ENCODE measurements at places on chromosomes 7 and 10.

DNA sequence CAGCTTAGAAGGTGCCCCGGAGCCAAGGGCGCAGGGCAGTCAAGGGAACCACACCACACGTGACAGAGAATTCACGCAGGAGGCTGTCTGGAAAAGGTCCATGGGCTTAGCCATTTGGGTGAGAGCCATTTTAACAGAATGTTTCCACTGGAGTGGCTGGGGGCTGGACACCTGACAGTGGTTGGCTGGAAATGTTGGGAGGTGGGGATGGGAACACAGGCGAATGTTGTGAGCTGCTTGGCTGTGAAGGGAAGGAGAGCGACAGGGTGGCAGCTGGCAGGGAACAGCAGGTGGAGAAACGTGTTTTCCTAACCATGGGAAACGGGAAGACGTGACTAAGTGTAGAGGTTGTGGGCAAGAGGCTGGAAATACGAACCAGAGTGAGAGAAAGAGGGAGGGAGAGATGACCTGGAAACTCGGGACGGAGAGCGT, 100.5 kb upstream of the ZNF32 start:
- DNase-seq, result no peak

- no peak for DNase-seq
Observed at GRCh38 chr7:20778063-20778721, 8.5 kb downstream of the SP8 start.

- no peak for DNase-seq
Observed at GRCh38 chr7:22146961-22147512, 201.3 kb upstream of the CDCA7L start.

- peak; percentile 90 for DNase-seq
Observed at GRCh38 chr7:98400542-98401340, at the start of gene BAIAP2L1. Gene BAIAP2L1, minus strand, starts transcription at chr7:98401090. Its CDS starts 238 bp downstream, at chr7:98400852.

GRCh38 chr7:131016230-131016629, 282.2 kb upstream of the KLF14 start:
- no peak for DNase-seq

DNA sequence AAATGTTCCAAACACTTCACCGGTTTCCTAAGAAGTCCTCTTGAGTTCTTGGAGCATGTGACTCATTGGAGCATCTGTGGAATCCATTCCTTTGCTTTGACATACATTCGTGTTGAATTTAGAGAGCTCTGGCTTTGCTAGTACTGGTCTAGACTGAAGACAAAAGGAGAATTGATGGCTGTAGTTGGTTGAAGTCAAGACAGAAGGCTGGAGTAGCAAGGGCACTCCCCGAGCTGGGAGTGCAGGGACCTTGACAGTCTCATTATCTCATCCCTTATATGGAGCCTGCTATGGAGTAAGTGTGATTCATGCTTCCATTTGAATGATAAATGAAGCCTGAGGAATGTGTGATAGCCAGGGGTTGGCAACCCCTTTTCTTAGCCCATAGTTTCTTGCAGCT, 1249.1 kb downstream of the TYW1 start:
- no peak for DNase-seq

GRCh38 chr10:30747633-30748032, 118.1 kb upstream of the LYZL2 start:
- DNase-seq, result peak; percentile 51

DNA sequence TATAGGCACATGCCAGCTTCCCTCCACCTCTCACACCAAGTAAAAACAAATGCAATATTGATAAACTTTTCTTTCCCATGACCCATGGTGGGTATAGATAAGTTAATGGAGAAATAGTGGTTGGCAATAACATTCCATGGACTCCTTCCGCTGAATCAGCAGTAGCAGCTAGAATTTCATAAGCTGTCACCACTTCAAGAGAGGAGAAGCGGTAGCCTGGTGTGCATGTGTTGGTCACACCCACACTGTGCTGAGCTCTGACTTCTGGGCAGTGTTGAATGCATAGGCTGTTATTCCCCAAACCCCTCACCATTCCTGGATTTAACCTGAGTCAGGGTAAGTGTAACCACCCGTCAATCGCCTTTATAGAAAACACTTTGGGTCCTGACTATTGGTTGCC, 32.5 kb upstream of the BMPER start:
- DNase-seq, result no peak

DNA sequence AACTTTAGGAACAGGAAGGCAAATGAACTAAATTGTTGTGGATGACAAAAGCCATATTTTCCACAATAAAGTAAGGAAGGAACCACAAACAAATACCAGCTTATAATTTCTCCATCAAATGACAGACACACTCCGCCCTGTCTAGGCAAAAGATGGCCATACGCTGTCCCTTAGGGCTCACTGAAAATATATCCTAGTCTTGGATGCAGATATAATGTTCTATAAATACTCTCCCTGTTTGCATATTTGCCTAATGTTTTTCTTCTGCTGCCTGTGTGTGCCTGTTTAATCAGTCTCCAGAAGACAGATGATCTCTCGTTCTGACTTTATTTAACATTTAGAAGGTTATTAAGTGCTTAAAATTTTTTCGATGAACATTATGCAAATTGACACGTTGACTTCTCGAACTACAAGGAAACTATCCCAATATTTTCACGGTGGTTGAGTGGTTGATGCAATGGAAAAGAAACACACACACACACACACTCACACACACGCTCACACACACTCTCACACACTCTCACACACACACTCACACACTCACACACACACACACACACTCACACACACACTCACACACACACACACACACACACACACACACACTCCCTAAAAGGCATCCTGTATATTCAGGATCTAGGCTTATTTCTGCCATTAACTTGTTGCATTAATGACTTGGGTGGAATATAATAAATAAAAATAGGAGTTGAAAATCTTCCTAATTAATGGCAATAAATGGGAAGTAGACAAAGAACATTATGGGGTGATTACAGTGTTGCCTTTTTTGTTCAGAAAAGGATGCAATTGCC, 297.1 kb downstream of the PRPF18 start:
- no peak for DNase-seq

DNA sequence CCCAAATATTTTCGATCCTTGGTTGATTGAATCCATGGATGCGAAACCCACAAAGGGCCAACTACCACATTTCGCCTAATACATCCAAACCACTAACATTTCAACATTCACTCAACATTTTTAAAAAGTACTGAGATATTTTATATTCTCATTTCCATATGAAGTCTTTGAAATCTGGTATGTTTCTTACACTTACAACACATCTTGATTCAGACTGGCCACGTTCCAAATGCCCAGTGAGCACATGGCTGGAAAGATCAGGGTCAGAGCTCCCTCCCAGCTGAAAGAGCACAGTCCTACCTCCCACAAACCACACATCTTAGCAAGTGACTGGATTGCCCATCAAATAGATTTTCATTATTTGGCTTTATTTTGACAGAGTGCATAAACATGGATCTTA, 18.9 kb downstream of the NCAPG2 start:
- no peak for DNase-seq

DNA sequence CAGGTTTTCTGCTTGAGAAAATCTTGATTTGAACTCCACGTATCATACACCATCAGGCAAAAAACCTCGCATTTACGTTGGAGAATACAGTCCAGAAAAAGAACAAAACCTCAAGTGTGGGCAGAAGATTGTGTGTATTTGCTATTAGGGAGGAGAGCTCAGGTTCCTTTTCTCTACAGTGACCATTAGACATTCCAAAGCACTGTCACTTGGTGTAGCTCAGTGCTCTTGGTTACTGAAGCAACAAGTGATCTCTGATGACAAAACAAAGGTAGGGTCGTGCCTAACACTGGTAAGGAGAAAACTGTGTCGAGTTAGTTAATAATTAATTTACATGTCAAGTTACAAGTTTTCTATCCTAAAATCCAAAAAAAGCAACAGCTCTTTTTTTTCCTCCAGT, 72.6 kb downstream of the C1GALT1 start:
- no peak for DNase-seq

DNA sequence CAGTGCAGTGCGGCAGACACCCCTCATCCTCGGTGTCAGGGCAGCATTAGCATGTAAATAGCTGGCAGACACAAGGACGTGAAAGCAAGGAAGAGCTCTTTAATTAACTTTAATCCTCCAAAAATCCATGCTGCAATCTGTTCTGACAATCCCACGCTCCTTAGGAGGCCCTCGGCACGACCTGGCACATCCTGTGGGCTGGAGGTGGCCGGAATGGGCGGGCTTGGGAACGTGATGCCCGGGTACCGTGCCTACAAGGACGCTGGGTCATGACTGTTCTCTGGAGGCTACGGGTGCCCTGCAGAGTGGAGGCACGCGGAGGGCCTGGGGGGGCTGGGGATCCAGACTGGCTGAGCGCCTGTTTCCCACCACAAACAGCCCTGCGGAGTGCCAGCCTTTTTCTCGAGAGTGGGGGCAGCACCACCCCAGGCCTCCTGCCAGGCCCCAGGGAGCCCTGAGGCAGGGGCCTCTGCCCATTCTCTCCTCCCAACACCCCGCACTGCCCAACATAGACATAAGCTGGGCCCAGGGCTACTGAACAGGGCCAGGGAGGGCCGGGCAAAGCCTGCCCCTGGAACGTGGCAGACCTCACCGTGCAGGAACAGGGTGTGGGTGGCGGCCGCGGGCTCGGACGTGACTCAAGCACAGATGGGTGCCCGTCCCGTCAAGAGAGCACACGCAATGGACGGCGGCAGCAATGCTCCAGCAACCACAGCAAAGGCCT, 189.3 kb downstream of the MAD1L1 start:
- no peak for DNase-seq

- DNase-seq, result no peak
Observed at GRCh38 chr7:116455499-116455898, 44.0 kb upstream of the CAV2 start.

DNA sequence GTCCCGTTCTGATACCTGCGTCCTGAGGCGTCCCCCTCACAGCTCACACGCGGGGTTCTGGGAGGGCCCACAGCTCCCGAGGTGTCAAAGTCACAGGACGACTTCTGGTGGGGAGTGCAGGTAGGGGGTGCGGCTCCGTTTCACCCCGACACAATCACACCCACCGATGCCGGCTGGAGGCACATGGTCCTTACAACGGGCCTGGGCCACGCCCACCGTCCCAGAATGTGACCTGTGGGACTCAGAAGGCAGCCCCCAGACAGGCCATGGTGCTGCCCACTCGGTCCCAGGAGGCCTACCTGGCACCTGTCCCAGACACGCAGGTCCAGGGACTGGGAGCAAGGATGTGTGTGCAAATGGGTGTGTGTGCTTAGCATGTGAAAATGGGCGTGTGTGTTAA, 86.0 kb downstream of the UNCX start:
- no peak for DNase-seq

DNA sequence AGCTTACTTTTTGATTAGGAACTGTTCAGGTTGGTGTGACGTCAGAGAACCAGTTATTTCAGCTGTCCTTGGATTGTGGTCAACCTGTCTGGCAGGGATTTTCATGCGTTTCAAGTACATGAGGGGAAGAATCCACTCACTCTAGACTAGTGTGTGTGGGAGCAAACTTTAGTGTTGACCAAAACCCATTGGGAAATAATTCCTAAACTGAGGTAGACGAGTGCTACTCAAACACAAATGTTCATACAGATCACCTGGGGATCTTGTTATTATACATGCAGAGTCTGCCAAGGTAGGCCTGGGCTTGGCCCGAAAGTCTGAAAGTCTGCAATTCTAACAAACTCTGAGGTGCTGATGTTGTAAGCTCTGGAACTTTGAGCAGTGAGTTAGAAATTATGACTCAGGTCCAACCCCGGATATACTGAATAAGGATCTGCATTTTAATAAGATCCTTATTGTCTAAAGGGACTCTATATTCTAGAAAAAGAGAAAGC, 111.1 kb upstream of the CREB5 start:
- DNase-seq, result no peak

- DNase-seq, result no peak
Observed at GRCh38 chr7:23472046-23472445, 1.8 kb upstream of the IGF2BP3 start.

GRCh38 chr10:132972149-132972985, 30.0 kb upstream of the CFAP46 start:
- DNase-seq, result no peak

DNA sequence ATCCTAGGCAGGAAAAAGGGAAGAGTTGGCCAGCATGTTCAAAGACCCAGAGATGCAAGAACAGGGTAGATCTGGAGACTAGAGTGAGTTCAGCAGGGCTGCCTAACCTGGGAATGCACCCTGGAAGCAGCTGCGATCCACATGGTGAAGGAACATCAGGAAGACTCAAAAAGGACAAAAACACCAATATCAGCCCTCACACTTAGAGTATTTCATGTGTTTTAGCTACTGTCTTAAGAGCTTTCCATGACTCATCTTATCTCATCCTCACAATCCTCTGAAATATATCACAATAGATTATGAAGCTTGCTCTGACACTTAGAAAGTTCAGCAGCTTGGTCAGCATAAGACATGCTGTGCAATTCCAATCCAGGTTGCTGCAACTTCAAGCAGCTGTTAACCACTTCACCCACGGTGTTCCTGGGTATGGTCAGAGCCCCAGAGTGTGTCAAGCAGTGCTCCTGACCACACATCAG, 380.9 kb downstream of the PARD3 start:
- no peak for DNase-seq

DNA sequence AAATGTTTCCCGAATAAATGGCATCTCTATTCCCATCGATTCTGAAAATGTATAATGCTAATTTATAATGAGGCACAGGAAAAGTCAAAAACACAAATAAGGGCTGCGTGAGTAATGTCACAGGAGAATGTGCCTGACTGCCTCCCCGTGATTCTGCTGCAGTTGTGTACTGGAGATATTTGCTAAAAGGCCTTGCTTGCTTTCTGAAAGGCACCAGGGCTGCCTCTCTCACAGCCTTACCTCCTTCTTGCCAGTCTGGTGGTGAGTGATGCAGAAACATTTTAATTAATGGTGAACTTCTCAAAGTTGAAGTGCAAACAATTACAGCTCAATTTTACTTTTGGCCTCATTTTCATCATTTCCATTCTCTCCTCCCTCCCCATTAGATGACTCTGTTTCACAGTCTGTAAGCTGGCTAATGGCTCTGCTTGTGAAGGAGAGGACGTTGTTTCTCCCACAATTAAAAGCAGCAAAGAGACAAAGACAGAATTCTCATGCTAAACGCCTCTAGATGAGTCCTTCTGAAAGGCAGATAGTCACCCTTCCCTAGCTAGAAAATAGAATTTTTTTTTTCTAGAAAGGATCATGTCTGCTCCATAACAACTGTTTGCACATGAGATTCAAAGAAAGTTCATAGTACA, 377.6 kb downstream of the MDFIC start:
- no peak for DNase-seq

Measured in CD4-positive, alpha-beta T cell treated with Interleukin-6 for 4 hours (primary cell).